MCF 10A (cell line): ENCODE measurements at places on chromosomes 13 and 19. TPM values are rescaled to one million over a fixed set of nuclear protein-coding genes. Genes with fewer than 3 reads are reported as not detected.

HRC gene
- not detected in 2 replicates for total RNA-seq

GRCh38 chr13:103238441-103238840 is 172.2 kb upstream of the SLC10A2 start:
- DNase-seq = no peak

GRCh38 chr13:26485288-26485687 is 72.2 kb upstream of the WASF3 start:
- DNase-seq = no peak

DNA sequence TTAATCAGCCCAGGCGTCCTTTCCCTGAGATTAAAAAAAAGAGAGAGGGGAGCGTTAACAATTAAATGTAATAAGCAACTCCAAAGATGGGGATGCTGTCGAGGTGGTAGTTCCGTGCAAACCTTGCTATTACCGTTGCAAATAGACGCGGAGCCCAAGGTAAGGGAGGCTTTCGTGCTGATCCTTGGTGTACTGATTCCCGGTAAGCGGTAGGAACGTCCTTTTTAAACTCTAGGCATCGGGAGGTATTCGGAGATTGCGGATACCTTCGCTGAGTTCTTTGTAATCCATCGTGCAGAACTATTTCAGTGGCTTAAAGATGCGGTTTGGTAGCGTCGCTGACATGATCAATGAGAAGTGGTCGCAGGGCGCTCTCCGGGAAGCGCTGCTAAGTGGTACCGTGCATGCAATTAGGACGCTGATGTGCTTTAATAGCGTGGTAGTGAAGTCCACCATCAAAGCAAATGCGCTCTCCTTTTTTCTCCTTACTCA is 3.1 kb downstream of the SLITRK5 start:
- no peak for DNase-seq

GRCh38 chr19:10730932-10731331 is 13.1 kb downstream of the DNM2 start:
- no peak for DNase-seq
